Adrenal gland (tissue), 19 donors: ENCODE measurements at places on chromosomes 7 and 10. TPM values are rescaled to one million over a fixed set of nuclear protein-coding genes. Genes with fewer than 3 reads are reported as not detected.

DNA sequence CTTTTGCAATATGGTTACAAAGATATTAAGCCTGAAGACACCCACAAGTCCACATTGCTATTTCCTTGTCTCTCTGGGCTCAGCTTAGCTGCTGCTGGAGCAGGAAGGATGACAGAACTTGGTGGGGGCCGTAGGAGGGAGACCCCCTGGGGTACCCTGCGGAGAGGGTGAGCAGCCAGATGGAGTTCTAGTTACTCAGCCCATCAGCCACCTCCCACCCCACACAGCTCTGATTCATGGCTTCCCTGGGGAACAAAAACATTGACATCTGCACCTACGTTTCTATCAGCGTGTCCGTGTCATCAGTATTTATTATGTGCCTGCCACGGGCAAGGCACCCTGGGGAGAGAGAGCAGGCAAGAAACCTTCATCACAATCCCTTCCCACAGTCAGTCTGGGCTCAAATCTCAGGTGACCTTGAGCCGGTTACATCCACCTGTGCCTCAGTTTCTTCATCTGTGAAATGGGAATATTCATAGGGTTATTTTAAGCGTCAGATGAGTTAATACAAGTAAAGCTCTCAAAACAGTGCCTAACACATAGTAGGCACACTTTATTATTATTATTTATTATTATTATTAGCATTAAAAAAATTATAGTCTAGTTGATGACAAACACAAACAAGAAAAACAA is 131.5 kb downstream of the C10orf105 start:
- no peak overlapping the region for H3K4me3 ChIP-seq
- no peaks in the 10 kb centered on the region for H3K27me3 ChIP-seq
- H3K4me1 ChIP-seq: no peaks in the 10 kb centered on the region
- no peak for DNase-seq

Gene GTF2IRD1
- total RNA-seq: 28.4 TPM

DNA sequence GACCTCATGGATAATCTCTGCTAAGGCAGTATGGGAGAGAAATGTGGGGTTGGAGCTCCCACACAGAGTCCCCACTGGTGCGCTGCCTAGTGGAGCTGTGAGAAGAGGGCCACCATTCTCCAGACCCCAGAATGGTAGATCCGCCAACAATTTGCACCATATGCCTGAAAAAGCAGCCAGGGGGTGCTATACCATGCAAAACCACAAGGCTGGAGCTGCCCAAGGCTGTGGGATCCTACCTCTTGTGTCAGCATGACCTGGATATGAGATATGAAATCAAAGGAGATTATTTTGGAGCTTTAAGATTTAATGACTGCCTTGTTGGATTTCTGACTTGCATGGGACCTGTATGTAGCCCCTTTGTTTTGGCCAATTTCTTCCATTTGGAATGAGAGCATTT is 27.0 kb upstream of the SAMD9L start:
- no peak overlapping the region for H3K4me3 ChIP-seq
- no peaks in the 10 kb centered on the region for H3K4me1 ChIP-seq

Gene C10orf53
- total RNA-seq: not detected

DNA sequence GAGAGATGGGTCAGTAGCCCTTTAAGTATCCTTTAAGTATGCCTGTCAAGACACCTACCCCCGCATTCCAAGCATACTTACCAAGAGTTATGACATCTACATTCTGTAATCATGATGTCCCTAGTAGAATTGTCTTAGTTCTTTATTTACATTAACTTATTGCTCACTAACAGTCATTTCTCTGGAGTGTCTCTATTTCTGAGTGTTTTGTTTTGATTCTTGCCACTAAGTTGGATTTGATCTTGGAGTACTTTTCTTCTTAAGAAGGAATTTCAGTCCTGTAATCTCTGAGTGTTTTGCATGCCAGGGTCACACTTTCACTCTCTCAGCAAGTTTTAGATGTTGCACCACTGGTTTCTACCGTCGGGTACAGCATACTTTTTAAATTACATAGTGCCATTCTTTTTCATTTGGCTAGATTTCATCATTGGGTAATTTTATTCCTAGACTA is 1053.9 kb downstream of the KCNMA1 start:
- H3K4me1 ChIP-seq: no peaks in the 10 kb centered on the region
- no peaks in the 10 kb centered on the region for H3K36me3 ChIP-seq
- H3K4me3 ChIP-seq: no peak overlapping the region

DNA sequence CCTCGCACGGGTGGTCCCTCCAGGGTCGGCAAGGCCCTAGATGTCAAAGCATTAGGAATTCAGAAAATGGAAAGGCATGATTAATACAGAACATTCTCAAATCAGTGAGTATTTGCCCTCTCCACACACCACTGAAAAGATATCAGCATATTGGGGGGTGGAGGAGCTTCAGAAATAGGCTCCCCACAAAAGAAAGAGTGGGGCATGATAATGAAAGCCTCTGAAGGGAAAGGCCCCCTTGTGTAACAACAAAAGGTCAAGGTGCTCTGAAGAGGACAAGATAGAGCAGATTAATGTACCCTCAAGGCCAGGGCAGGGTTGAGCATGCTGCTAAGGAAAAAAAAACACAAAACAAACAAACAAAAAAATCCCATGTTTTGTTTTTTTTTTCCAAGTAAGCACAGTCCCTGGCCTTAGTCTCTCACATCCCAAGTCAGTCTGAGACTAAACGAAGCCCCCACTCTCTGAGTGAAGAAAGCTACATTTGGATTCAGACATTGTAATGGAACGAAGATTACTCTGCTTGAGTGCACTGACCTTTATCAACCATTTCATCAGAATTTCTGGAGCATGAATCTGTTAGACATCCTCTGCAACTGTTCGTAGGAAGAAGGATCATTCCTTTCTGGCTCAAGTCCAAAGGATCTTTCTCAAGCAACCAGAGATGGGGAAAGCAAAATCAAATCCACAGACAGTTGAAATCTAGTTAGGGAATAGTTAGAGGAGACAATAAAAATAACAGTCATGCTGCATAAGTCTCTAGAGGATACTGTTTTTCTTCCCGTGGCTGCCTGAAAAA is 27.4 kb upstream of the DGKI start:
- H3K27me3 ChIP-seq: no peaks in the 10 kb centered on the region
- H3K27ac ChIP-seq: peak overlapping the region; percentile 72
- H3K4me3 ChIP-seq: no peak overlapping the region
- H3K36me3 ChIP-seq: no peaks in the 10 kb centered on the region

Gene CHN2
- total RNA-seq: 35.4 TPM

Gene ZNF488
- not detected for total RNA-seq

- no peak overlapping the region for H3K4me3 ChIP-seq
- no peaks in the 10 kb centered on the region for H3K36me3 ChIP-seq
- H3K27ac ChIP-seq: no peak overlapping the region
These were observed 324.9 kb downstream of the PARD3 start for GRCh38 chr10:34489973-34490745.

GRCh38 chr7:50391386-50391785 is 58.8 kb downstream of the FIGNL1 start:
- no peak for DNase-seq
- no peaks in the 10 kb centered on the region for H3K4me1 ChIP-seq
- H3K36me3 ChIP-seq: no peaks in the 10 kb centered on the region
- no peak overlapping the region for H3K4me3 ChIP-seq

Gene CALHM1
- not detected for total RNA-seq

GRCh38 chr10:43078986-43079273 is 2.1 kb downstream of the RET start:
- peaks cover 26% of the 10 kb centered on the region for H3K27me3 ChIP-seq
- H3K4me1 ChIP-seq: no peaks in the 10 kb centered on the region
- DNase-seq: no peak
- H3K4me3 ChIP-seq: no peak overlapping the region

DNA sequence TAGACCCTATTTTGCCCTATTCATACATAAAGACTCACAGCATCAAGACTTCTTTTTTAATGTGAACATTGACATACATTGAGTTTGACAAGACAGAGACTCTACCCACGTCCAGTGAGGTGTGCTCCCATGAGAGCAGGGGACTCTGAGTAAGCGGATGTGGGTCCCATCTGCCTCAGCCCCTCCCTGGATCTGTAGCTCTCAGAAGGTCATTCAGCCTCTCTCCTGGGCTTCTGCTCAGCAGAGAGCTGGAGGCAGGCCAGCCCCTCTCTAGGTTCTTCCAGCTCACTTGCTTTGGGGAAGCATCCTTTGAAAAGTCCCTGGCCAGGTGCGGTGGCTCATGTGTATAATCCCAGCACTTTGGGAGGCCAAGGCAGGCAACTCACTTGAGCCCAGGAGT is 146.9 kb upstream of the ZMIZ1 start:
- no peak overlapping the region for H3K4me3 ChIP-seq
- no peak overlapping the region for H3K27ac ChIP-seq
- H3K36me3 ChIP-seq: no peaks in the 10 kb centered on the region
- no peak for DNase-seq
- H3K4me1 ChIP-seq: peaks cover 18% of the 10 kb centered on the region
- H3K27me3 ChIP-seq: no peaks in the 10 kb centered on the region

GRCh38 chr10:125034675-125035074 is 92.8 kb downstream of the ZRANB1 start:
- H3K4me1 ChIP-seq: peaks cover 55% of the 10 kb centered on the region
- H3K36me3 ChIP-seq: no peaks in the 10 kb centered on the region
- no peak overlapping the region for H3K4me3 ChIP-seq
- no peak for DNase-seq

DNA sequence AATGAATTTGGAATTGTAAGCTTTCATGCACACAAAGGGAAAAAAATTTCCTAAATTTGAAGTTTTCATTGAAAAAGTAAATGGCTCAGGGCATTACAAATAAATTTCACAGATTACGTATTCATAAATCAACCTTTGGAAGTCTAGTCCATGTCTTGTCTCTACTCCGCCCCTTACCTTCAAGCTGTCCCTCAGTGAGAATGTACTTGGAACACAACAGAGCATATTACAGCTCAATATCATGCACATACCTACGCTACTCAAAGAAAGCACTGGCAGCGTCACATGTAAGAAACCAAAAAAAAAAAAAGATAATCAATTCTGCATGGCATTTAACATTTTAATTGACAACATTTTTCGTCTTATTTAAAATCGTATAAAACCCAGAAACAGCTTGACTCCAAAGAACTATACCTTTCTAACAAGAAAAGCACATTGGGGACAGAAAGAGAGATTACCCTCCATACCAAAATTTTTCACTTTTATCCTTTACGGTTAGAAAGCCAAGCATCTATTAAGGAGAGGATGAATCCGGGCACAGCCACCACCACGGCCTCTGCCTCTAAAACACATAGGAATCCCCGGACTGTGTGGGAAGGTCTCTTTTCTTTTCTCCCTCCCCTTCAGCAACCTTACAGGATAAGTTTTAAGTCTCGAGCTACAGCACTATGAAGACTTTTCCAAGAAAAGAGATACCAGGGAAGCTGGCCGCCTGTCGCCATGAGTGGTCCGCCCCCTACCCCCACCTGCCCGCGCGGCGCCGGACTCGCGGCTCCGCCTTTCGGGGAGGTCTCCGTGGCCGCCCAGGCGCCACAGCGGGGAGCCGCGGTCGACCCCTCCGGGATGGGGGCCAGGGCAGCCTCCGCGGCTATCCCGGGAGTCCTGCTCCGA is 1.1 kb downstream of the JMJD1C start:
- no peaks in the 10 kb centered on the region for H3K4me1 ChIP-seq
- H3K27me3 ChIP-seq: no peaks in the 10 kb centered on the region
- peak overlapping the region; percentile 86 for H3K27ac ChIP-seq
- H3K36me3 ChIP-seq: no peaks in the 10 kb centered on the region
- DNase-seq: no peak
- H3K4me3 ChIP-seq: peak overlapping the region; percentile 85

GRCh38 chr7:26673271-26673670 is 191.1 kb downstream of the SKAP2 start:
- no peak for DNase-seq
- no peaks in the 10 kb centered on the region for H3K4me1 ChIP-seq
- no peaks in the 10 kb centered on the region for H3K36me3 ChIP-seq
- H3K27me3 ChIP-seq: no peaks in the 10 kb centered on the region
- H3K4me3 ChIP-seq: no peak overlapping the region

DNA sequence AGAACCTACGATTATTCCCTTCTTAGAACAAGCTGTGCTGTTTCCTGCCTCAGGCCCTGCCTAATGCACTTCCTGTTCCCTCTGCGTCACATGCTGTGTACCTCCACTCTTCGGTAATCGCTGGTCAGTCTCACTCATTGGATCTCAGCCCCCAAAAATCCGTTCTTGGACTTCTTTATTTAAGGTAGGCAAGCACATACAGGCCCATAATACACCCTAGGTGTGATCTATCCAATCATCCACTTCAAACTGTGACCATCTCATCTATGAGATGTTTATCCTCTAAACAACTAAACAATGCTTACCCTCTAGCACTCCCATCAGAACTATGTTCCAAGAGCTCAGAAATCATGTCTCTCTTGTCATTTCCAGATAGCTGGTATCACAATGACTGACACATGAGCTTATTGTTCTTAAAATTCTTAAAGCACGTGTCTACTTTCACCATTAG is 83.9 kb downstream of the CADPS2 start:
- H3K36me3 ChIP-seq: no peaks in the 10 kb centered on the region
- H3K4me3 ChIP-seq: no peak overlapping the region
- peak; percentile 81 for DNase-seq

Gene SAP25
- total RNA-seq: 0.69 TPM

GRCh38 chr10:71921324-71922027 is 42.7 kb upstream of the CHST3 start:
- H3K36me3 ChIP-seq: no peaks in the 10 kb centered on the region
- no peaks in the 10 kb centered on the region for H3K27me3 ChIP-seq
- peak; percentile 52 for DNase-seq
- peaks cover 26% of the 10 kb centered on the region for H3K4me1 ChIP-seq

Gene TAS2R41
- total RNA-seq: not detected

DNA sequence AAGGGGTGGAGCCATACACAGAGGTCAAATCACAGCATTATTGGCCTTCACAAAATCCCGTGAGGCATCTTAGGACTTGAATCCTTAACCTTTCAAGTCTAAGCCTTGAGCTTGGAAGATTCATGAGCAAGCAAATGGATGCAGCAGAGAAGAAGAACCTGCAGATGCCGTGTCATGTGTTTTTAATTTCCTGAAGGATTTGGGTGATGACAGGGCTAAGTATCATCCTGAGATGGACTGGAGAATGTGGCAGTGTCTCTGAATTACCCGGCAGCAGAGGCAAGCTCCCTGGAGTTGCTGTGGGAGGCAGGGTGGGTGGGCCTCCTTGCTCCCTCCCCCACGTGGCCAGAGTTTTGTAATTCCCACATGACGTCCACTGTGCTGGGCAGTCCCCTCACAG is 50.8 kb downstream of the GCC1 start:
- no peaks in the 10 kb centered on the region for H3K4me1 ChIP-seq
- H3K27me3 ChIP-seq: peaks cover 7% of the 10 kb centered on the region
- H3K36me3 ChIP-seq: no peaks in the 10 kb centered on the region
- DNase-seq: no peak
- no peak overlapping the region for H3K4me3 ChIP-seq
- H3K27ac ChIP-seq: no peak overlapping the region

- no peak overlapping the region for H3K27ac ChIP-seq
- H3K27me3 ChIP-seq: no peaks in the 10 kb centered on the region
- no peak overlapping the region for H3K4me3 ChIP-seq
- H3K36me3 ChIP-seq: no peaks in the 10 kb centered on the region
These were observed 664.0 kb downstream of the SDK1 start for GRCh38 chr7:3964980-3965606.

- H3K4me3 ChIP-seq: no peak overlapping the region
- no peak overlapping the region for H3K27ac ChIP-seq
- H3K36me3 ChIP-seq: no peaks in the 10 kb centered on the region
- no peaks in the 10 kb centered on the region for H3K27me3 ChIP-seq
- DNase-seq: peak; percentile 42
- H3K4me1 ChIP-seq: no peaks in the 10 kb centered on the region
These were observed 137.3 kb upstream of the ZMIZ1 start for GRCh38 chr10:78931321-78932053.
